ENCODE measurements at places on chromosomes 4 and X.

- DNase-seq: no peak
These were observed 35.2 kb upstream of the PHEX start for GRCh38 chrX:21996872-21997455.

GRCh38 chr4:104490096-104490769, 4.5 kb downstream of the CXXC4 start:
- peak; percentile 71 for DNase-seq

GRCh38 chrX:150664290-150664689, 28.9 kb upstream of the MTMR1 start:
- no peak for DNase-seq

- no peak for DNase-seq
These were observed 81.5 kb upstream of the F9 start for GRCh38 chrX:139448996-139449395.
